Stimulated activated CD8-positive, alpha-beta memory T cell treated with anti-CD3 and anti-CD28 coated beads, Interleukin-4, amount 100 ng/mL, for 1 hour (primary cell): ENCODE measurements at places on chromosomes 1 and 21.

DNA sequence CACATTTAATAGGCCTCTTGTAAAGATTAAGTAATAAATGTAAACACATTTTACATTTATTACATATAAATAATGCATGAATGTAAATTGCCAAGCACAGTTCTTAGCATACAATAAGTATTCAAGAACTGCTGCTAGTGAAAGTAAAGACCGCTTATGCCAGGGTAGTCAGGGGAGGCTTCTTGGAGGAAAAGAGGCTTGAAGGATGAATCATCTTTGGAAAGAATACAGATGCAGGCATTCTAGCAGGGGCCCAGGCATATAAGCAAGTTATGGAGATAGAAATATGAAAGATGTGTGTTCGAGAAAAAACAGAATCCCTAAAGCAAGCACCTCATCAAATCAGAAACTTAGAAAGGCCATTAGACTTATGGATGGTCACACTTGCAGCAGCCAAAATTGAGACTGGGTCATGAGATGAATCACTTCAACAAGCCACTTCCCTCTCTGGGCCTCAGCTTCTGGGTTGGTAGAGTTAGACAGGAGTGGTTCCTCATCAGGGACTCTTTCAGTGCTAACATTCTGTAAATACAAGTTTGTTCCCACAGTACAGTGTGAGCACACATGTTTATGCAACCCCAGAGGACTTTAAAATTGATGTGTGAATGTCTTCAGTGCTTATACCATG is 79.8 kb upstream of the ROR1 start:
- DNase-seq = no peak

- no peak for DNase-seq
Measured at GRCh38 chr21:31795992-31796391, 64.1 kb upstream of the SCAF4 start.

GRCh38 chr1:26913754-26914619 is at the start of gene NR0B2:
TSS of gene NR0B2 (minus strand) at chr1:26913975. CDS start at chr1:26913940, 35 bp downstream.
- no peak for DNase-seq

DNA sequence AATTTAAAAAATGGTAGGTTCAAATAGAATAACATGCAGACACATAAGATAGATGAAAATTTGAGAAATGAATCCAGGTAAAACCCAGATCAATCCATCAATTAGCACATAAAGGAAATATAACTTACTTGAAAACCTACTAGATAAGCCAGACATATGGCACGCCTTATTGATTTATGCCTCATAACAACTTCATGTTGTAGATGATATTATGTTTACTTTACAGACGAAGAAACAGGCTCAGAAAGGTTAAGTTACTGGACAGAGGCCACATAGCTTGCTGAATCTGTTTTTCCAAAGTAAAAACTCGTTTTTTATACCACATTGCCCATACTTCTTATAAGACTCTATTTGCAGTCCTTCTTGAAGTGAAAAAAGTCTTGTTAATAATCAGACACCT is 22.1 kb upstream of the NCF2 start:
- DNase-seq = no peak

DNA sequence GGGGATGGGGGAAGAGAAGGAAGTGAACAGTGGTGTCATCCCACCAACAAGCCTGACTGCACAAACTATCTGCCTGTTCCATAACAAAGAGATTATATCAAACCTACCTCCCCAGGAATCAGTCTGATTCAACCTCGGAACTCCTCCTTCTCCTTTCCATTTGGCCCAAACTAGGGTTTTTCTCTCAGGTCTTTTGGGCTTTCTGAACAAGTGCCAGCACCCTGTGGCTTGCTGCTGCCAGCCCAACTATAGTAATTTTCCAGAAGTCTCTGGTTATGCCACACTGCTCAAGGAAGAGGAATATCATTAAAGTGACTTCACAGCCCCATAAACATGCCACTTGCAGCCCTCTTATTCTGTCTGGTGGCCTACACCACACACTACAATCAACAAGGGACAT is 70.5 kb downstream of the RGS7 start:
- DNase-seq = no peak

GRCh38 chr1:13723810-13724209 is 23.8 kb downstream of the PRDM2 start:
- no peak for DNase-seq

- no peak for DNase-seq
Measured at GRCh38 chr1:182600036-182600713, 4.0 kb downstream of the RGS16 start.

GRCh38 chr1:246165826-246166709 is 341.0 kb downstream of the SMYD3 start:
- DNase-seq = no peak

- DNase-seq = no peak
Measured at GRCh38 chr1:156669794-156670193, 7.4 kb downstream of the NES start.

DNA sequence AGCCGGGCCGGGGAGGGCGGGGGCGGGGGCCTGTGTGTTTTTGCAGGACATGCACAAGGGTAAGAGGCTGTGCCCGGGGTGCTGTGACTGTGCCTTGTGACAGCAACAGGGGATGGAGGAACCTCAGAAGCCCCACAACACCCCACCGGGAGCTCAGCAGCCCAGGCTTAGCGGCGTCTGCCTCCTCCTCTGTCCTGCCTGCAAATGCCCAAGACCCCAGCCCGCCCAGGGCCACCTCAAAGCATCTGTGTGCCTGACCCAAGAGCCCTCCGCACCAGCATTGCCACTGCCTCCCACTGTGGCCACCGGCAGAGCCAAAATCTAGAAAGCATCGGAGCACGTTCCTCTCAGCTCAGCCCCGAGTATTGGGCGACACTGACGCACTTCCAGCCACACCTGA is 2.7 kb upstream of the ACTRT2 start:
- no peak for DNase-seq

- DNase-seq = no peak
Measured at GRCh38 chr1:46723901-46724300, 5.0 kb upstream of the EFCAB14 start.

GRCh38 chr1:1140673-1141072 is 24.8 kb upstream of the C1orf159 start:
- DNase-seq = no peak

DNA sequence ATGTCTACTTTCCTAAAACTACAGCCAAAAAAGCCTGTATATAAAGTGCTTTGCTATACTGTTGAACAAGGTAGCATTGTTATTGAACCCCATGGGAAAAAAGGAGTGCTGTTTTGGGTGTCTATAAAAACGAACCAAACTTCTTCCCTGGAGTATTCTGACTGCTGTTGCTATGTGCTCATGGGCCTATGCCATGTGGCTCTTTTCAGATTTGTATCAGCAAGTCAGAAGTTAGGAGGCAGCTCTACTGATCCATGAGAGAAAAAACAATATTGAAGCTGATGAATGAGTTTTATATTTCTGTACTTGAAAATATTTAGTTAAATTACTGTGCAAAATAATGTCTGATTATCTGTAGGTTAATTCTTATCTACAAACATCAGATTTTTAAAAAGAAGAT is 66.5 kb downstream of the ADGRL2 start:
- DNase-seq = no peak

GRCh38 chr1:178530037-178530402 is 17.1 kb downstream of the TEX35 start:
- no peak for DNase-seq

DNA sequence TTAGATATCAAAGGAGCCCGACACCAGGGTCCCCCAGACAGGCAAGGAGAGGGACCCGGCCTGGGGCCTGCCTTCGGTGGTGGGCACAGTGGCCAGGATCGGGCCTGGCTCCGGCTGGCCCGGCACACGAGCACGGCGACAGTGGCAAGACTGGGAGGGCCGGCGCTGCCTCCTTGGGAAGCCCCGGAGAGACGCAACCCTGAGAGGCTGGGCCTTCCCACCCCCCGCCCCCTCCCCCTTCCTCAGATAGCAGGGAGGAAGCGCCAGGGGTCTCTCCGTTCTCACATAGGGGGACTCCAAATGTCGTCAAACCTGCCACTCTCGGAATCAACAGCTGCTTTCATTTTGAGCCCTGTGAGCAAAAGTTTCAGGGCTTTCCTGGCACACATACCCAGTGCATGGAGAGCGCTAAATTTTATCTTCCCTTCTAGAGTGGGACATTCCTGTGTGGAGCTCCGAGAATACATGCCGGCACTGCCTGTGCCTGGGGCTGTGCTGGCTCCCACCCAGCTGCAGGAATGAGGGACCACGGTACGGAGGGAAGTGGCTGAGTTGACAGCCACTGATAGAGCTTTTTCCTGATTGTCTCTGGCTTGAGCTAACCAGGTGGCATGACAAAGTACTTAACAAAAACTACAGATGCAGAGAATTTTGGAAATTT is 62.4 kb downstream of the CD247 start:
- no peak for DNase-seq

- peak; percentile 54 for DNase-seq
Measured at GRCh38 chr1:229664133-229664689, 38.2 kb downstream of the URB2 start.

DNA sequence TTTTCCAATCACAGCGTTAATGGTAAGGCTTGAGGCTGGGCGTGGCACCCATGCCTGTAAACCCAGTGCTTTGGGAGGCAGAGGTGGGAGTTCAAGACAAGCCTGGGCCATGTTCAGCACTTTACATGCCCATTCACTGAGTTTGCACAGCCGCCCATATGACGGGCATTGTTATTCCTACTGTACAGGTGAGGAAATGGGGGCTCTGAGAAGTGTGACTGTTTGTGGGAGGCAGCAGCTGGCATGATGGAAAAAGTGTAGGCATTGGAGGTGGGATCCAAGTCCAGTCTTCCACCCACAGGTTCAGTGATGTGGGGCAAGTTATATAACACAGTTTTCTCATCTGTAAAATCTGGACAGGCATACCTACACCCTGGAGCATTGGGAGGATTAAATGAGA is 445.9 kb downstream of the KIF26B start:
- DNase-seq = no peak
